Stimulated activated CD8-positive, alpha-beta memory T cell treated with anti-CD3 and anti-CD28 coated beads, Interleukin-4, amount 100 ng/mL, for 1 hour (primary cell): ENCODE measurements at places on chromosomes 4 and X.
A peak's percentile ranks its signal among the peaks of the same experiment; 100 is the strongest.

DNA sequence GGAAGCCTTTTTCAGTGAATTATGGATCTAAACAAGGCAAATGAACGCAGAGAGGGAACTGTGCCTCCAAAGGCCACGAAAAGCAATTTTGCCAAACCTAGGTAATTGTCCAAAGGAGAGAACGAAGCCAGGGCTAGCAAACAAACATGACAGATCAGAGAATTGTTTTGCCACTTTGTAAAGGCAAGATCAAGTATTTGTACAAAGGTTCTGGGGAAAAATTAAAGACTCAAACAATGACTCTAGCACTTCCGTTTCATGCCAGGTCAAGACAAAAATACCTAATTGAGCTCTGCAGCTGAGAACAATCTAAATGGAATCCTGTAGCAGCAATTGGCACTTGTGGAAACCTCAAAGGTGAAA is 8.5 kb downstream of the RBM47 start:
- no peak for DNase-seq

DNA sequence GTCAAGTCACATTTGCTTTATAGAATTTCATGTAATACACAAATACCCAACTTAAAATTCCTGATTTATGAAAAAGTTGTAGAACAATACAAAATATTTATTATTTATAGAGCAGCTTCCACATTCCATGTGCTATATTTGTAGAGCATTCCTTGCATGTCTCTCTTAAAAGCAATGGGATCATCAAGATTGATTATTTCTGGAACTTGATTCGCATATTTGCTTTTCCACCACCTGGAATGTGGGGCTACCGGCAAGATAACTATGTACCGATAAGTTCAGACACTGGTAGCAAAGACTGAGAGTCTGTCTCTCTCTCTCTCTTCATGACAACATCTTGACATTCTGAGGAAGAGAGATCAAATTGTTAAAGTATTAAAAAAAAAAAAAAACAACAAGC is 59.3 kb downstream of the MAPK10 start:
- no peak for DNase-seq

GRCh38 chr4:177508662-177509061 is 66.4 kb upstream of the AGA start:
- no peak for DNase-seq

GRCh38 chrX:68438575-68438974 is 5.3 kb upstream of the OPHN1 start:
- no peak for DNase-seq

- DNase-seq = no peak
Observed at GRCh38 chrX:103063191-103063845, 653 bp downstream of the BEX1 start.

DNA sequence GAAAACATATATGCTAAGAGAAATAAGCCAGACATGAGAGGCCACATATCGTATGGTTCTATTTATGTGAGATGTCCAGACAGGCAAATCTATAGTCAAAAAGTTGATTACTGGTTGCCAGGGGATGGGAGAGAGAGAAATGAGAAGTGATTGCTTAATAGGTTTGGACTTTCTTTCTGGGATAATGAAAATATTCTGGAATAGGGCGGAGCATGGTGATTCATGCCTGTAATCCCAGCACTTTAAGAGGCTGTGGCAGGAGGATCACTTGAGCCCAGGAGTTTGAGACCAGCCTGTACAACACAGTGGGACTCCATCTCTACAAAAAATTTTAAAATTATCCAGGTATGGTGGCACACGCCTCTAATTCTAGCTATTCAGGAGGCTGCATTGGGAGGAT is 22.4 kb downstream of the RBM47 start:
- no peak for DNase-seq

GRCh38 chr4:3642806-3643517 is 110.7 kb upstream of the LRPAP1 start:
- no peak for DNase-seq

DNA sequence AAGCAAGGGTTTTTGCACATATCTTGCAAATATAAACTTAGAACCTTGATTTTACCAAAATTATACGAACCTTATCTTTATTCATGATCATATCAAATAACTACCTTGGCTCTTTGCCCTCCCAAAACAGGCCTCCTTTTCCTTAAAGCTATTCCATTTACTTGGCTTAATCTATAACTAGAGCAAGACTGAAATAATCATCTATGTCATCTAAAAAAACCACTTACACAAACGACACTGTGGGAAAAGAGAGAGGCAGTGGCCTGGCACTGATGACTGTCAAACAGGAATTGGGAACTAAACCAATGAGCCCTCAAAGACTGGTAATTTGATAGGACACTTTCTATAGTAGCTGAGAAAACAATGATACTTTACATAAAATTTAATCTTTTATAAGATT is 11.7 kb upstream of the PTPN13 start:
- DNase-seq = no peak

GRCh38 chr4:76607266-76607799 is 172.3 kb downstream of the SHROOM3 start:
- no peak for DNase-seq

- DNase-seq = no peak
Observed at GRCh38 chrX:6049132-6049531, 179.5 kb downstream of the NLGN4X start.

- DNase-seq = no peak
Observed at GRCh38 chr4:53221832-53222480, 143.9 kb downstream of the SCFD2 start.

DNA sequence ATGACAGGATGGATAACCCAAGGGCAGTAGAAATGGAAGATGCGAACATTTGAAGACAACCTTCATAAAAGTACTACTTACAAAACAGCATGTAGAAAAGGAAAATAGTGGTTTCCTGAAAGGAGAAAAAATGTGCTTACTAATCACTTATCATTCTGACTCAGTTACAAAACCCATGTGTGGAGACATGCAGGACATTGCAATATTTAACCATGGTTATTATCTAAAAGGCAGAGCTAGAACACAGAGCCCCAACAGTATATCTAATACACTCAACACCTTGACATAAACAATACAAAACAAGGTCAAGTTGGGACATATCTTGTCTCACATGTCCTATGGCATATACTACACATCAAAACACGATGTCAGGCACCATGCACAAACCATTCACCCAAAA is 55.9 kb downstream of the EIF4E start:
- no peak for DNase-seq

DNA sequence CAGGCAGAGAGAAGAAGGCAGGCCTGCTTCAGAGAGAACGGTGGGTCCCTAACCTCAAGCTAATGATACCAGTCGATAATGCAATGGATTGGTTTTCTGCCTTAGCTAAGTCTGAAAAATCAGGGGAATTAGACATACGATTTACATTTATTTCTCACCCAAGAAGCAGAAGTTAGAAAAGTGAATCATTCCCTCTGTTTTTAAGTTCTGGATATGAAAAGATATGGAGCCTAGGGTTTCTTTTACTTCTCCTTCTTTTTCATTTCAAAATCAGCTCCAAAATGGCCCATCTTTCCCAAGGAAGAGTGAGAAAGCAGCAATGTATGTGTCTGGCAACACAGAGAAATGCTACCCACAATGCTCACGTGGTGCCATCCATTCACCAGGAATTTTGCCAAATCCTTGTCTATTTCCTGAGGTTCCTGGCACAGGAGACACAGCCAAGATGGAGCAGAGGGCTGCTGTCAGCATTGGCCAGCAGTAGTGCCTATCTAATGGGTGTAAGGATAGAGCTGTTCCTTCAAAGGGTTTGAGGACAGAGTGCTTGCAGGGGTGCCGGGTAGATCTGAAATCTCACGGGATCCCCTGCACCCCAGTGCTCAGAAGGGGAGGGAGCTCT is 231.5 kb downstream of the MAML3 start:
- DNase-seq = no peak

GRCh38 chr4:172898715-172899114 is 269.9 kb upstream of the GALNT7 start:
- DNase-seq = no peak

DNA sequence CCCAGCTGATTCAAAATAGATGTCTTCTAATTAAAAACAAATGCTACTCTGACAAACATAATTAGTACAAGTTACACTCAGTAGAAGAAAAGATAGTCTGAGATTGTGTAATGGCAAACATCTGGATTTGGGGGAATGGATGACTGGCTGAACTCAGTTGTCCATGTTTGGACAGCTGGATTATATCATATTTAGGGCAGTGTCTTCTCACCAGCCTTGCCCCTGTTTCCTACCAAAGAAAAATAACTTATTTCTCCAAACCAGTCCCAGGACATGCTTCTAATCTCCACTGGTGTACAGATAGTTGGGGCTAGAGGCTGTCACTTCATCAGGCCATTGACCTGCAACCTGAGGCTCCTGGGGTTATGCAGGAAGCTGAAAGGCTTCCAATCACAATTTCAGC is 237.3 kb downstream of the USP46 start:
- no peak for DNase-seq

- no peak for DNase-seq
Observed at GRCh38 chr4:10648479-10648878, 36.1 kb downstream of the CLNK start.

DNA sequence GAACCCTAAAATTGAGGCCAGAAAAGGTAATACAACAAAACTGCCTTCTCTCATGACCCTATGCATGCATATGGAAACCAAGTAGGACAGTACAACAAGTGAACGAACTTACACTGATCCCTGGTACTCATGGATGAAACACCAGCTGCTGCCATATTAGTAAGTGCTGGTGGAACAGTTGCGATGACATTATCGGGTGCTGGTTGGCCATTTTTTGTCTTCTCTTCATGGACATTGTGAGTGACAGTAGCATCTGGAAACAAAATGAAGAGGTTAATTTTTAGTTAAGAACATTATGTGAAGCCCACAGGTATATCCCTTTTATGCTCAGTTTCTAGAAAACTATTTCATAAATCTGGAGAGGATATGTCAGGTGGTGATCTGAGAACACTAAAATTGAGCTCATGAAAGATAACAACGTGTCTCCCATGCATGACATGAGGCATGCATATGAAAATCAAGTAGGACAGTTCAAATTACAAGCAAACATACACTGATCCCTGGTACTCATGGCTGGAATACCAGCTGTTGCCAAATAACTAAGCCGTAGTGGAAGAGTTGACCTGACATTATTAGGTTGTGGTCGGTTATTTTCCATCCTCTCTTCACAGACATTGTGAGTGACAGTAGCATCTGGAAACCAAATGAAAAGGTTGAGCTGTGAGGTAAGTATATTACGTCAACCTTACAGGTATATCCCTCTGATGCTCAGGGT is 74.2 kb upstream of the CT45A1 start:
- DNase-seq = no peak

DNA sequence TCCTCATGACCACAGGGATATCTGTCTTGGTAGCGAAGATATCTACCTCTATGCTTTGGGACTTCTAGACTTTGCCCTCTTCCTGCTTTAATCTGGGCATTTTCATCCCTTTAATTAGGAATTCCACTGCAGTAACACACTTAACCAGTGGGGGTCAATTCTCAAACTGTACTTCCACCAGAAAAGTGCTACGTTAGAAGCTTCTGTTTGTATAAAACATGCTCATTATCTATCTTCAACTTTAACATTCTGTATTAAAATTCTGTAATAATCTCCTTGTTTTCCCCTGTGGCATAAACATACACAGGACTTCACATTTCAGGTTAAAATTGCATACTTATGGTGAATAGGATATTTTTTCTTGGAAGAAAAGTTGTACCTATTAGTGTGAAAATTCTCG is 105.6 kb downstream of the AMMECR1 start:
- DNase-seq = no peak

GRCh38 chr4:3021627-3022026 is 52.7 kb downstream of the HTT-AS start:
- DNase-seq = no peak

DNA sequence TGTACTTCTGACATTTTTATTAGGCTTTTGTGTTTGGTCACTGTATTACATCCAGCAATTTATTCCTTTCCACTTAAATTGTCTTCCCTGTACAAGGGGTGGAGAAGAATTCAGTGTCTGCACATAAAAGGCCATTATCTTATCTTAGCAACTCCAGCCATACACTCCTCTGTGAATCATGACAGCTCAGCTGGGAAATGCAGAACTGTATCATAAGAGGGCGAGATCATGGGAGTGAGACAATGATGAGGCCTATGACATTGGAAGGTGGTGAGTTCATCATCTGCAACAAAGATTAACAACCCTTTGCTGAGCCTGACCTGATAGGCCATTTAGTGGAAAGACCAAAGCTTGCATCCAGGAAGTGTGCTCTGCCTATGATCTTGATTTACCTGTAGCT is 33.3 kb downstream of the SLIT2 start:
- DNase-seq = no peak

GRCh38 chr4:112896609-112897190 is 152.8 kb upstream of the ANK2 start:
- DNase-seq = no peak

DNA sequence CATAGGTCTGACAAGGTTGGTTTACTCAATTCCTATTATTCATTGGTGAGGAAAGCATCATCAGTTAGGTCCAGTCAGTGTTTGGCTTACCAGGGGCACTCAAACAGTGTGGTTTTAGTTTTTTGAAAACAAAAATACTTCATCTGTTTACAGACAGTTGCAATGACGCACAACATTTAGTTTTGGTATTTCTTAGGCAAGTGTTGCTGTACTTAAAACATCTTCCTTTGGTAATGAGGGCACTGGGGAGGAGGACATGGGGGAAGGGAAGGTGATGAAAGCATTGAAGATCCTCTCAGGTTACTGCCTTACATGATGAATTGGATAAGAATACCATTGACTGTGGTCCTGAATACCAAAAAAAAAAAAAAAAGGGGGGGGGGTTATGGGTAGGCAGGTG is 93.7 kb upstream of the MAOA start:
- DNase-seq = no peak

GRCh38 chr4:7803992-7804755 is 135.5 kb downstream of the AFAP1 start:
- DNase-seq = peak; percentile 53

DNA sequence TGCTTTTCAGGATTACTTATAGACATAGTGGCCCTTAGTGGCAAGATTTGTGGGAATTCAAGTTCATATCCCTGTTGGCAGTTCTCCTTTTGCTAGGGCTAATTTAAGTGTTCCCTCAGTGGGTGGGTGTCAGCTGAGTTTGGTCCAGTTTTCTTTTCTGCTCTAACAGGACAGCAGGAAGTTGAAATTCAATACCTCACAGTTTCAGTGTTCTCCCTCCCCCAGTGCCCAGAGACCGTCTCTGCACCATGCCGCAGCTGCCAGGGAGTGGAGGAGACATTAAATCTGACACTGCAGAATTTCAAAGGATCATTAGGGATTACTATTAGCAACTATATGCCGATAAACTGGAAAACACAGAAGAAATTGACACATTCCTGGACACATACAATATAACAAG is 50.7 kb downstream of the UBE2NL start:
- no peak for DNase-seq

DNA sequence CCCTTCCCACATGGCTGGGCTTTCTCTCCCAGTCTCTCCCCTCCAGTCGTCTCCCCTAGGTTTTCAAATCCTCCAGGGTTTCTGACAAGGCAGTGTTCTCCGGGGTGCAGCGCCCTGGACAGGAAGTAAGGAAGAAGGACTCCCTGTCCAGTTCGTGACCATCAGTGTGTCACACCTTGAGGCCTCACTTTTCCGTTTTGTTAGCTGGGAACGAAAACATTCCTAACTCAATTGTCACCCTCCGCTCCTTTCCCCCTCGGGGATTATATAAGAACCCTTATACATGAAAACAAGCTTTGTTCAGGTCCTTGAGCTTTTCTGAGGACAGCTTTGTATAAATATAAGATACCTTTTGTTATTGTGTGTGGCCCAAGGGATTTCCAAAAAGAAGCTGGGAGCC is 92.1 kb downstream of the KDR start:
- no peak for DNase-seq
